Adipocyte (in vitro differentiated cells): ENCODE measurements at places on chromosomes 5 and 9.
A peak's percentile ranks its signal among the peaks of the same experiment; 100 is the strongest.

DNA sequence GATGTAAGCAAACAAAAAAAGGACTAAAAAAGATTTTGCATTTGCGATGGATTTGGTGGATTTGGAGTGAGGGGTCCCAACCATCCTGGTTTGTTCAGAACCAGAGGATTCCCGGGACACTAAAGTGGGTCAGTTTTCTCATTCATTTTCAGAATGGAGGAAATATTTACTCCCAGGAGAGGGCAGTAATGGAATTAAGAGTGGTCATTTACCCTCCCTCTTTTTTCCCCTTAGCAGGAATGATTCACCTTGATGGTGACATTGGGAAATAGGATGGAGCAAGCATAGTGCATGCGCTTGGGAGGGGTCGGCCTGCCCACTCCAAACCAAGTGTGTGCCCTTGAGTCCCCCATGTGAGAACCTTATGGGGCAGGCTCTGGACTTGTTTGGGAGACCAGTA, 164.2 kb upstream of the PUM3 start:
- DNase-seq, result no peak

DNA sequence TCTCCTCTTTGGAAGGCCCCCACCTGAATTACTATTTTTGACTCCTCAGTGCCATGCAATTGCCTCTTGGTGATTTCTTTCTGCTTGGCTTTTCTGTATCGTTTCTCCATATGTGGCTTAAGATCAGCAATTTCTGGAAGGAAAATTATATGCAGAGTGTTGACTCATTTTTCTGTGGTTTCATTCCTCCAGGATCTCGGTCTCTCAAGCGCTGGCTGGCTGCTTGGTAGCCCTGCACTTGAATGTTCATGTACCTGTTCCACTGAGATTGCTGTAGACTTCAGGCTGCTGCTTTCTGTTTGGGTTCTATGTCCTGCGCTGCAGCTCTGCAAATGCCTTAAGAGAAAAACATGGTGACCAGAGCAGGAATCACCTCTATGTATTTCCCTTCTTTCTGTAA, 77.6 kb downstream of the INIP start:
- no peak for DNase-seq

GRCh38 chr5:56763711-56764466, 51.5 kb upstream of the MAP3K1 start:
- DNase-seq, result peak; percentile 59

DNA sequence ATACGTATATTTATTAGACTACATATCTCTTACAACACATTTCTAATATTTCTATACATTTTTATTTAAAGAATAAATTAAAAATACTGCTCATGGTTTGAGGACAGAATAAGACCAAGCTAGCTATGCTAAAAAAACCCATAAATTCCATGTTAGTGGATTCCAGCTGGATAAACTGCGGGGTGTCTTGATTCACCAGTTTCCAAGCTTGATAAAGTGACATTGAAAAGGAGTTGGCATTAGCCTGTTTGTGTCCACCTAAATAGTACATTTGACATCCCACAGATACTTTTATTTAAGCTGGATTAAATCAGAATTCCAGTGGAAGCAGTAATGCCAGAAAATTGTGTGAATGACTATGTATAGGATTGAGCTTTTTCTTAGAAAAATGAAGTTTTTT, 80.1 kb downstream of the GABRA6 start:
- DNase-seq, result no peak

DNA sequence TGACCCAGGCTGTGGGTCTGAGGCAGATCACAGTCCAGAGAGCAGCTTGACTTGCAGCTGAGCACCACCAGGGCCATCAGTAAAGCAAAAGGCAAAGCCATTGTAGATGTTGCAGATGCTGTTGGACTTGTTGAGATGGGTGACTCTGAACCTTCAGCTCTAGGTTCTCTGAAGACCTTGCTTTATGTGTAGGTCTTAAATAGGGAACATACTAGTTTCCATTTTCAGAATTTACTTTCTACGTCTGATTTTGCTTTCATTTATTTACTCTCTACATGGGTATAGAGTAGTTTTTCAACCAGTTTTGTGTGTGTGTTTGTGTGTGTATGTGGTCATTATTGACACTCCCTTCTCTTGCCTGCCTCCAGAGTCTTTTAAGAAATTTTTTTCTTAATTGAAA, at the start of gene IFNA6:
Gene IFNA6 (minus strand): TSS at position 101 of the 400 bp plus-strand sequence. CDS start 0 bp downstream, at position 101.
- DNase-seq, result no peak

DNA sequence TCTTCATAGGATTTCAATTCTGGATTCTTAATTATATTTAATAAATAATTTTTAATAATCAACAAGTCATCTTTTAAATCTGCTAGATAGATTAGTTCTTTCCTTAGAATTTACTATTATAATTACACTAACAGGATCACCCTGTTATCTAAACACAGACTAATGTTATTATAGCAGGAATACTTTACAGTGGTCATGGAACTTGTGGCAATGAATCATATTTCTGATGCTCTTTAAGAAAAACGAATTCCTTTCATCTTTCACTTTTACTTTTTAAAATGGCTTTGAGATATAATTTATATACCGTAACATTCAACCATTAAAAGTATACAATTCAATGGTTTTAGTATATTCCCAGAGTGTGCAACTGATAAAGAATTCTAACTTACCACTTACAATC, 29.7 kb upstream of the CDK5RAP2 start:
- no peak for DNase-seq

- DNase-seq, result peak; percentile 53
Observed at GRCh38 chr5:59164041-59164830, 581.4 kb downstream of the RAB3C start.

GRCh38 chr9:77847059-77847499, 184.5 kb downstream of the GNAQ start:
- no peak for DNase-seq

DNA sequence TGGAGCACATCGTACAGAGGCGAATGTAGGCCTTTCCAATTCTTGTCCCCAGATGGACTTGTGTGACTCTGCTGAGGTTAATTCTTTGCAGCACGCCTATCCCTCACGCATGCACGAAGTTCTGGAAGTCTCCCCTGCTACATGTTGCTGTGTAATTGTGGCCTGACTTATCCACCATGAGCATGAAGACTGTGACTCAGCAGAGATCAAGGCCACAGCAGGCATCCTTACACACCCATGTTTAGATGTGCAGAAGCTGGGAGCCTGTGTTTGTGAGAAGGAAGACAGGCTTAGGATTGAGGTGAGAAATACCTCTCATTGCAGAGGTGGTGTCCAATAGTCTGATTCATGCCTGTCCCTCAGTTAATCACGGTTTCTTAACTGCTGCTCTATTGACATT, 135.6 kb downstream of the ICE1 start:
- no peak for DNase-seq

- no peak for DNase-seq
Observed at GRCh38 chr5:150342583-150342982, 14.9 kb upstream of the TCOF1 start.
